Stimulated activated CD8-positive, alpha-beta memory T cell treated with anti-CD3 and anti-CD28 coated beads, Interleukin-15, amount 100 ng/mL, for 24 hours (primary cell): ENCODE measurements at places on chromosomes 4 and X.

- DNase-seq = no peak
Observed at GRCh38 chrX:136030303-136031191, 45.3 kb downstream of the SLC9A6 start.

DNA sequence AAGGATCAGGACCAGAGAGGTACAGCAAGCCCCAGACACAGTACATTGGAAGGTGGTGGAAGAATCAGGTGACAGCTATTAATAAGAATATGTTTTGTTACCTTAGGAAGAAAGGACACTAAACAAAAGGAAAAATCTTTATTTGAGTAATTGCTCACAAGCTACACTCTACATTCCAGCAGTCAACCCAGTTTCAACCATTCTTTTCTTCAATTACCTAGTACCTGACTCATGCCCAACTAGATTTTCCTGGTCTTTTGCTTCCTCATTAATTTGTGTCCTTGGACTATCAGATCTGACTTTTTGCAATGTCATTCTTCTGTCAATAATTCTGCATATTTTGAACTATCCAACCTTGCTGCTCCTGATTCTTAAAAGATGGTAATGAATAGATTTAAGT lies 22.5 kb upstream of the GLRA2 start:
- no peak for DNase-seq

DNA sequence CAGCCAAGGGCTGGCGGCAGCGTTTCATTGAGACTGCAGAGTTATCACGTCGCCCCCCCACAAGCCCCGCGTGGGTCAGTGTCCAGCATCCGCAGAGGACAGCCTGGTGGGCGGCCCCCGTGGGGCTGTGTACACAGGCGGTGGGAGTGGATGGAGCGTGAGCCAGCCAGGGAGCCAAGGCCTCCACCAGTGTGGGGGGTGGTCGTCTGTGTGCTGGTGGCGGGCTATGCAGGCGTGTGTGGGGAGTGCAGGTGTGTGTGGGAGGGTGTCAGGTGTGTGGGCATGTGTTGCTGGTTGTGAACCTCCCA lies 56.5 kb upstream of the NKX1-1 start:
- no peak for DNase-seq

- DNase-seq = no peak
Observed at GRCh38 chr4:159764343-159764952, 661.6 kb downstream of the RAPGEF2 start.

GRCh38 chrX:117995378-117995777 lies 121.2 kb downstream of the KLHL13 start:
- DNase-seq = no peak
